ENCODE measurements at places on chromosomes 2 and 18.

DNA sequence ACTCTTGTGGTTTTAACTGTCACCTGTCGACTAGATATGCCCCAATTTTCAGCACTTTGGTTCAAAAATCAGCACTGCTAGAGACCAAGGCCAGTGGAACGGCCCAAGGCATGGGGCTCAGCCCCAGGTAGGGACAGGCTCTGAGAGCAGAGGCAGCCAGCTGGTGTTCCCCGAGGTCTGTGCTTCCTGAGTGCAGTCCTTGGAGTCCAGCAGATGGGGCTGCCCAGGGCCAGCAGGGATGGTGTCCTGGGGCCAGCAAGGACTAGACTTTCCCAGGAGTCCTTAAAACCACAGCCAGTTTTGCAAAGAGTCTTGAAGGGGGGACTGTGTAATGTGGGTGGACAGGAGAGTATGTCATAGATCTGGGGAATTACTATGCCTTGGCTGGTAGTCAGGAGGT is 56.3 kb downstream of the POMC start:
- DNase-seq = no peak

- DNase-seq = no peak
Observed at GRCh38 chr18:36534154-36534688, 236.7 kb downstream of the FHOD3 start.

GRCh38 chr2:219184121-219184520 is 6.0 kb downstream of the RETREG2 start:
- no peak for DNase-seq

GRCh38 chr2:203796248-203797010 is 71.1 kb upstream of the CTLA4 start:
- no peak for DNase-seq

DNA sequence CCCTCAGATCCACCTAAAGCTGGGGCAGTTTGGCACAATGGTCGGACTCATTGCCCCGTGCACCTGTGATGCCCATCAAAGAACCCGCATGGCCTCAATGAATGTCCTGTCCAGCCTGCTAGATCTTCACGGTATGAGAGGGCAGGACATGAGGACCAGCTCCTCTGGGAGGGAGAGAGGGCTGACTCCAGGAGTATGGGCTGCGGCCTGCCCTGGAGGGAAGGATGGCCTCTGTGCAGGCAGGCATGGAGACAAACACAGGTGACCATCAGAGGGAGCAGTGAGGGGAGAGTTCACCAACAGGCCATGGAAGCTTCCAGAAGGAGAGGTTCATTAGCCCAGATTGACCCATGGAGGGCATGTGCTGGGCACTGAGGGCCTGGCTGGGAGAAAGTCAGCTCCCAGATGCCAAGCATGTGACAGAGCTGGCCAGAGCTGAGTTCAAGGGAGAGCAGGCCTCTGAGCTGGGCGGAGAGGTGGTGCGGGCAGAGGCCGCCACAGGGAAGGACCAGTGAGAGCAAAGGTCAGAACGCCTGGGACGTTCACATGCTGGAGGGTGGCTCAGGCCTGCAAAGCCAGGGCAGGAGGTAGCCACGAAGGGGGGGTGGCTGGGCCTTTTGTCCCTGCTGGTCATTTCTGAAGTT is 36.2 kb downstream of the HJURP start:
- no peak for DNase-seq

DNA sequence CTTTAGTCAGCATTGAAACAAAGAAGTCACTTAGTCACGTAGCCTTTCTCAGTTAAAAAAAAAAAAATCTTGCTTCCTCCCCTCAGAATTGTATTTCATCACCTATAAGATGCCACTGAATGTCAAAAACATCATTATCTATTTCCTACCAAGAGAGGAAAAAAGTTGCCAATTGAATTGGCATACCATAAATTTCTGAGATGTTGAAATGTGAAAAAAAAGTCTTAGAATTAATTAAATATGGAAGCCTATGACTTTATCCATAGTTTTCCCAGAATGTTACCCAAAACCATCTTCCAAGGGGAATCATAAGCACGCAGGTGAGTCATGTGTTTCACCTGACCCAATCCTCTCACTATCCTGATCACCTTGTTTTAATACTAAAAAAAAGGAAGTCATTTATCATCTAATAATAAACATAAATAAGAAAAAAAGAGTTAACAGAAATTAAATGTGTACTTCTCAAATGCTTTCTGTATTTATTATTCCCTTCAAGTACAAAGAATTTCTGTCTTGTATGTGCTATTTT is 205.7 kb downstream of the TCF4 start:
- DNase-seq = no peak

DNA sequence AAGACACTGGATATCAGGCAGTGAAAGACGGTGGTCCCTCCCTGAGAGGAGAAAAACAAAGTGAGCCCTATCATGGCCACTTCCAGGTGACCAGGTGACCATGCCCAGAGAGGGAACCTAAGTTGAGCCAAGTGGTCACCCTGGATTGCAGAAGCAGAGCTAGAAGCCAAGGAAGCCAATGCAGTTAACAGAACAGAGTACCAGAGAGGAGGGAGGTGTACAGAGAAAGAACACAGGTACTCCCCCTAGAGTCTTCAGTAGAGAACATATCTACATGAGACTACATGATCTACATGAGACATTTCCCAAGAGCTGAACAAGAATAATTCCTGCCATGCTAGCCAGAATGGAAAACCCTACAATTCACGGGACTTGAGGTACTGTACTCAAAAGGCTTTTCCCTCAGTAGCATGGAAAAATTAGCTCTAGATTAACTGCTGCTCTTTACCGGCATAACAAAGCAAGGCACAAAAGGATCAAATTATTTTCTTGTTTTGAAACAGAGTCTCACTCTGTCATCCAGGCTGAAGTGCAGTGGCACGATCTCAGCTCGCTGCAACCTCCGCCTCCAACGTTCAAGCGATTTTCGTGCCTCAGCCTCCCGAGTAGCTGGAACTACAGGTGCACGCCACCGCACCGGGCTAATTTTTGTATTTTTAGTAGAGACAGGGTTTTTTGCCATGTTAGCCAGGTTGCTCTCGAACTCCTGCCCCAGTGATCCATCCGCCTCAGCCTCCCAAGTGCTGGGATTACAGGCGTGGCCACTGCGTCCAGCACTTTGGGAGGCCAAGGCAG is 23.5 kb downstream of the ROCK2 start:
- no peak for DNase-seq

Data from central memory CD8-positive, alpha-beta T cell (primary cell).